AG09319 (cell line): ENCODE measurements at places on chromosomes 3 and 15.
A peak's percentile ranks its signal among the peaks of the same experiment; 100 is the strongest.

DNA sequence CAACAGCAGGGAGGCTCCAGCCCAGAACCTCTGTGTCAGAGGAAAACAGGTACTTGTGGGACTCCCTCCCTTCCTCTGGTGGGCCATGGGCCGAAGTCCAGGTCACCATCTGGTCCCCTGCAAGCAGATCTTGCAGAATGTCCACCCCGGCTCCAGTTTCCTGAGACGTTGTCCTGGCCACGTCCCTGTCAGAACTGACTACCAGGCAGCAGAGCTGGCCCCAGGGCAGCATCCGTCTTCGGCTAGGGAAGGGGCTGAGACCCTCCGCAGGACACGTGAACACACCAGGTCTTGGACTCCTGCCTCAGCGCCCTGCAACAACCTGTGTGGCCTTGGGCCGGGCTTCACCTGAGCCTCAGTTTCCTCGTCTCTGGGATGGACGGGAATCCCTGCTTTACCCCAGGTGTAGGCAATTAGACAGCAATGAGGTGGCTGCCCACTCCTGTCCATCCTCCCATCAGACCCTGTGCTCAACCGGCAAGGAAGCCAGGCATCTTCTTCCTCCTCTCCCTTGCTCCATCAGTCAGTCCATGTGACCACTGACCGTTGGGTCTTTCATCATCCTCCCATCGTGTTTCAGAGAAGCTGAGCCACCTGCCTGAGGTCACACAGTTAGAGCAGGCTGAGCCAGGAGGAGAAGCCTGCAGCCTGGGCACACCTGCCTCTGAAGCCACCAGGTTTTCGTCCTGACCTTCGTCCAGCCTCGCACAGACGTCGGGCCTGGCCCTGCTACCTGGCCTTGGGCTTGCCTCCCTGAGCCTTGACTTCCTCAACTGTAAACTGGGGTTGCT is 8.9 kb upstream of the PRKCD start:
- DNase-seq = no peak

GRCh38 chr15:34753236-34753894 is 1.4 kb downstream of the GJD2 start:
- no peak for DNase-seq

DNA sequence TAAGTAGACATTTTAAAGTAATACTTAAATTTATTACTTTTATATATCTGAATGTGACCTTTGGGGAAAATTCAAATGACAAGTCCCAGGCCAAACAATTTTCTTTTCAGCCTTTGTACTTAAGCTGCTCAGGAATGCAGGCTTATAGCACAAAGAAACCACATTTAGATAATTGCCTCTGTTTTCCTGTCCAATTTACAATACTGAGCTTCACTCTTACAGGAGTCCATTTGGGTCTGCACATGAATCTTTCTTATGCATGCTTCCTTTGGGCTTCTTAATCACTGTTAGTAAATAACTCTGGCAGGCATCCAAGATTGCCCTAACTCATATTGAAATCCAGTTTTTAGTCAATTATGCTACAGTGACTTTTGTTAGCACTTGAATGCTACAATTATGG is 459.4 kb upstream of the TGFBR2 start:
- no peak for DNase-seq

DNA sequence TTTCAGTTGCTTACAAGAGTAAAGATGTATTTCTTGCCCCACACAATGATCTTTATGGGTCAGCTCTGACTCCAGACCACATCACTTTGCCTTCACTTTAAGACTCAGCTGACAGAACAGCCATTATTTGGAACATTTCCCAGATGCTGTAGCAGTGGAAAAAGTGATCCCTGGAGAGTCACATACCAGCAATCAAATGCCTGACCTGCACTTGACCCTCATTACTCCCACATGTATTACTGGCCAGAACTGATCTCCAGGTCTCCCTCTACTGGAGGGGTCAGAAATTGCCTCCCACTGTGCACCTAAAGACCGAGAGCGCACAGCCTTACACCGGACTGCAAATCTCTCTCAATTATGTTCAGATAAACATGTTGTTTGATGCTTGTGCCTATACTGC is 88.6 kb upstream of the ZNF385D start:
- peak; percentile 78 for DNase-seq

DNA sequence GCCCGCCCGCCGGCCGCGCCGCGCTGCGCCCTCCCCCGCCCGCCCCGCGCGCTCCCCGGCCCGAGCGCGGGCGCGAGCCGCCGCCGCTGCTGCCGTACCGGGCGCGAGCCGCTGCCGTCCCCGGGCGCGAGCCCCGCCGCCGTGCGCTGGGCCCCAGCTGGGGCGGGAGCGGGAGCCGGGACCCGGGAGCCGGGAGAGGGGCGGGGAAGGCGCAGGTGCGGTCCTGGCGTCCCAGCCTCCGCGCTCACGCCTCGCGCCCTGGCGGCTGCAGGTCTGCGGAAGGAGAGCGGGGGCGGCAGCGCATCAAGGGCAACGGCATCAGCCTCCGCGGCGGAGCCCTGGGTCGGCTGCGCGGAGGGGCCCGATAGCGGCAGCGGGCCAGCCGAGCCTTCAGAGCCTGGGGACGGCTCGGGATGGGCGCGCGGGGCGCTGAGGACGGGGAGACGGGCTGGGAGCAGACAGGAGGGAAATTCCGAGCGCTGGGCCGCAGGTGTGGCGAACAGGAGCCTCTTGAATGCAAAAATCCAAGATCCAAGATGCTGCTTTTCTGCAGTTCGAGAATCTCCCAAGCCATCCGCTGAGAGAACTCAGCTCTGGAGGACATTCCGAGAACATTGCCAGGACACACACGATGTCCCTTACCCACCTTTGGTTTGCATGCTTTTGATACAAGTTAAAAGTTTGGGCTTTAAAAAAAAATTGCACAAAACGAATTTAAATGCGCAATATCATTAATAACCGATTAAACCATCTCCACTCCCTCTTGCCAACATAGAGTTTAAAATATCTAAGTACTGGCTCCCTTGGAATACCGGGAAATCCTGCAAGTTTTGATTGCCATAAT is 251.1 kb downstream of the TJP1 start:
- no peak for DNase-seq

- DNase-seq = no peak
These were observed 3.9 kb upstream of the SRGAP3 start for GRCh38 chr3:9253327-9253726.

DNA sequence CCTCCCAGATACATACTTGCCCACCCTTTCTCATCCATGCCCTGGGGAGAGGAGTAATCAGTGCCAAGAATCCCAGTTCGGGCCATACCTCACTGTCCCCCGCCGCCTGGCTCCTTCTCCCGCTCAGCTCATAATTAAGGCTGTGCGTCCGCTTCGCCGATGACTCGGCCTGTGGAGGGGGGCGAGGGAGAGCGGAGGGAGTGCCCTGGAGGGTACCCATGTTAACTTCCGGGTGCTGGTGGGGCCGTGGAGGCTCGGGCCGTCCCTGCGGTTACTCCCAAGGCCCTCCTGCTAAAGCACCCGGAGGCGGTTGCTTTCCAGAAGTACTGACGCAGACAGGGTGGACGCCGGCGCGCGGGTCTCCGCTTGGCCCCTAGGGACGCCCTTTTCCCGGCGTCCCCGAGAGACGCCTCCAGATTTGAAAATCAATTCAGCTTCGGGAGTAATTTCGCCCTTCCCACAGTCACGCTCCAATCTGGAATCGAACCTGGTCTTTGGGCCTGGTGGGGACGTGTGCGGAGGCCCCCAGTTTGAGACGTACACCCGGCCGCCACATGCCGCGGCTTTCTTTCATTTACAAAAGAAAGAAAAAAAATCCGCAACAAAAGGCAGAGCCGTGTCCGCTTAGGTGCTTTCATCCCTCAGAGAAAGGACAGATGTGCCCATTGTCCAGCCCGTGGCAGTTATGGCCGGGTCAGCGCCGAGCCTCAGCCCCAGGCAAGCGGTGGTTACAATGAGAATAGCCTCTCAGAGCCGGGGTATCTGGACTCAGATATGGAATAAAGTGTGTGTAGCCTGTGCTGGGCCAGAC is 1.0 kb upstream of the ONECUT1 start:
- no peak for DNase-seq
